Fibroblast of the aortic adventitia (primary cell): ENCODE measurements at places on chromosomes 11 and 22. TPM values are rescaled to one million over a fixed set of nuclear protein-coding genes. Genes with fewer than 3 reads are reported as not detected.

- no peak for DNase-seq
Measured at GRCh38 chr11:90251599-90251998, 28.8 kb upstream of the CHORDC1 start.

DNA sequence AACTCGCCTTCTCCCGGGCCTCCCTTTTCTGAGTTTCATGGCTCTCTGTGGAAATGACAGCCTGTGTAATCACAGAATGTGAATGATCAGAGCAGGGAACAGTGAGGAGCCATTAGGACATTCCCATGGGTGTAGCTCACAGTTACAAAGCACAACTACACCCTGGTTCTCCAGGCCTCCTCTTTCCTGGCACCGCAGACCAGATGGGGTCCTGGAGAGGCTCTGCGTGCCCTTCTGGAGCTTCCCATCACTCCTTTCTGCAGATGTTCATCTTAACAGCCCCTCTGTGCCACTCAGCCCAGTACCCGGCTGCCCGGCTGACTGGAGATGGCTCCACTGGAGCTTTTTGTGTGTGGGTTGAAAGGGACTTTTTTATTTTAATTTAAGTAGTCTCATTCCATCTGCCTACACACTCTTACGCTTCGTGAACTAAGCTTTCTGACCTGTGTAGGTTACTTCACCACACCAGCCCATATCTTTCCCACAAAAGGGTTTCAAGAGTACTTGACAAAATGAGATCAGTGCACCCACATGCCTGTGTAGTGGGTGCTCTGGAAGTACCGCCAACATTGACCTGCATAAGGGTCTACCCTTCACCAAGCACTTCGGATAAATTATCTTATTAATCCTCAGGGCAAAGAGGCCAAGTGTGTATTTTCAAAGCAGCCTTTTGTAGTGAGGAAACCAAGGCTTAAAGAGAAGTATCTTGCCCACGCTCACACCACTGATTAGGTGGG lies 29.8 kb downstream of the SREBF2 start:
- no peak for DNase-seq

DNA sequence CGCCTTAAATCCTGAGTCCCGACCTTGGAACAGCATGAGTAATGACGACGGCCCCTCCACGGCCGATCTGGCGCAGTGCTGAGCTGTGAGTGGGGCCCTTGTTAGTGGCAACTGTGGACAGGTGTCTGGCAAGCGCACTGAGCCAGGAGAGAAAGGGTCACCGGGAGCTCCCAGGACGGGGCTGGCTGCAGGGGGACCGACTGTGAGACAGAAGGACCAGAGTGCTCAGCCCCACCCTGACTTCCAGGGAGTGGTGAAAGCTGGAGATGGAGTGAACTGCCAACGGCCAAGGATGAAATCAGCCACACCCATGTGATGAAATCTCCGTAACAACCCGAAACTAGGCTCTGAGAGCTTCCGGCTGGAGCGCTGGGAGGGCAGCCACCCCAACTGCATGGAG lies 228.6 kb downstream of the BRD1 start:
- DNase-seq: no peak

DNA sequence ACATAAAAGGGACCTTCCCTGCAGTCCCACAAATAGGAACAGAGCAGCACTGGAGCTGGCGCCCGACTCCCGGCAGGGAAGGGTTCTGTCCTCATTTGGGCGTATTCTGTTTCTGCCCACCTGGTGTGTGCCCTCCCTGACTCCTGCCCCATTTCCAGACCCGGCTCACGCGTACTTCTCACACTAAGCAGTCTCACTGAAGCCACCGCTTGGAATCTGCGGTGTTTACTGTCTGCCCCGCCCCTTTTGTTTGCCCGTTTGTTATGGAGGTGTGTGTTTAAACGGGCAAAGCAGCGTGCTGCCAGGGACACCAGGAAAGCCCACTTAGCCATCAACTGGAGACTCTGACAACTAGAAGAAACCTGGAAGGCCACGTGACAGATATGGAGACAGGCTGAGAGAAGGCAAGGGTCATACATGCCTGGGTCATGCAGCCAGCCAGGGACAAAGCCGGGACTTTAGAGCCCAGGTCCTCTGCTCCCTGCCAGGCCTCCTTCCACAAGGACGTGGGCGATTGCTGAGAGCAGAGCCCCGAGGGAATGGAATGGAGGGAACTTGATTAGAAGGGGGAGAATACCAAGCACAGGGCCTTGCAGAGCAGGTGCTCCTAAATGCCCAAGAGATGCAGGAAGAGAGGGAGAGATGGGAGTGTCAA lies 8.7 kb upstream of the EFCAB6 start:
- DNase-seq: no peak

GRCh38 chr22:44142421-44143104 lies 38.2 kb upstream of the PARVG start:
- no peak for DNase-seq

GRCh38 chr11:3022300-3022967 lies 30.3 kb upstream of the NAP1L4 start:
- peak; percentile 74 for DNase-seq

DNA sequence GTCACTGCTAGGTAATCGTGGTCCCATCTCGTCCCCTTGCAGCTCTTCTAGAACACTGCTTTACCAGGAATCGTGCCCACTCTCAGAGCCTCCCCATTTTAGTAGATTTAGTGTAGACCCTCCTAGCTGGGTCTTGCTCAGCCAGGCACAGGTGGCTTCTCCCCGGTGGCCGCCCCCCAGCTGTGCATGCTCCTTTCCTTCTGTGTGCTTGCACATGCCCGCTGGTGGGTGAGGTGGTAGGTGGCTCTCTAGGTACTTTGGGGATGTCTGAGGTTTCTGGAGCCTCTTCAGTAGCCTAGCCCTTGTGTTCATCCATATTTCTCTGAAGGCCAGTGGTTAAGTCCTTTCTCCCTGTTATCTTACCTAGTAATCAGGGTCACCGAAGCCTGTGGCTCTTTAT lies 5.6 kb downstream of the TUB start:
- DNase-seq: no peak

DNA sequence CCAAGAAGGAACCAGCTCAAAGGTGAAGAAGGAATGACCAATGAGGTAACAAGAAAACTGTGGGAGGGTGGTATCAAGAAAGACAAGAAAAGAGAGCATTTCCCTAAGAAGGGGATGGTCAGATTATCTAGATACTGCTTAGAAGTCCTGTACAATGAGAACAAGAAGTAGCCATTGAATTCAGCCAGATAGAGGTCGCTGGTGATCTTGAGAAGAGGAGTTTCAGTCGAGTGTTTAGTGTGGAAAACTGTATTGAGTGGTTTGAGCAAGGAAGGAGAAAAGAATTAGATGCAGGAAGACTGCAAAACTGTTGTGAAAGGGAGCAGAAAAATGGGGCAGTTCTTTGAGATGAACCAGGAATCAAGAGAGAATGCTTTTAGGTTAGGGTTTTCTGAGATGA lies 74.6 kb upstream of the FAT3 start:
- DNase-seq: no peak

GRCh38 chr11:16936643-16937042 lies 77.6 kb downstream of the PLEKHA7 start:
- no peak for DNase-seq

DNA sequence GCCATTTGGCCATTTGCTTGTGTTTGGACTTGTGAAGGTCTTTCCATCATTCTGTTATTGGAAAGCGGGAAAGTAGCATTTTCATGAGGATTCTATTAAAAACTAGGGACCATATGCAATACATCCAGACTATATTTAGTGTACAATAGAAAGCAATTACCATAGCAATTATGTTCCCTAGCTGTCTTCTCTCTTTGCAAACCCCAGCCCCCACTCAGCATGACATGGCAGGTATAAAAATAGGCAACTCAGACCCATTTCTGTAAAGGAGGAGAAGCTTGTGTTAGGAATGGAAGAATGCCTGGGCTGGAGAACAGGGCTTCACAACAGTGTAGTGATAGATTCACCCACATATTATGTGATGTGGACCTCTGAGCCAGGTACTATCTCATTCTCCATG lies 12.4 kb downstream of the OR51B6 start:
- no peak for DNase-seq

- no peak for DNase-seq
Measured at GRCh38 chr22:44869196-44869595, 116.8 kb downstream of the ARHGAP8 start.

DNA sequence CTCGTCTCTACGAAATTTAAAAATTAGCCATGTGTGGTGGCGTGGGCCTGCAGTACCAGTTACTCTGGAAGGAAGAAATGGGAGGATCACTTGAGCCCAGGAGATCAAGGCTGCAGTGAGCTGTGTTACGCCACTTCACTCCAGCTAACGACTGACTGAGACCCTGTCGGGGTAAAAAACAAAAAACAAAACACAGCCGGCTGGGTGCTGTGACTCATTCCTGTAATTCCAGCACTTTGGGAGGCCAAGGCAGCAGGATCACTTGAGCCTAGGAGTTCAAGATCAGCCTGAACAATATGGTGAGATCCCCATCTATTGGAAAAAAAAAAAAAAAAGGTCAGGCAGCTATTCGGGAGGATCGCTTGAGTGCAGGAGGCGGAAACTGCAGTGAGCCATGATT lies 2.4 kb downstream of the PAFAH1B2 start:
- peak; percentile 20 for DNase-seq

DNA sequence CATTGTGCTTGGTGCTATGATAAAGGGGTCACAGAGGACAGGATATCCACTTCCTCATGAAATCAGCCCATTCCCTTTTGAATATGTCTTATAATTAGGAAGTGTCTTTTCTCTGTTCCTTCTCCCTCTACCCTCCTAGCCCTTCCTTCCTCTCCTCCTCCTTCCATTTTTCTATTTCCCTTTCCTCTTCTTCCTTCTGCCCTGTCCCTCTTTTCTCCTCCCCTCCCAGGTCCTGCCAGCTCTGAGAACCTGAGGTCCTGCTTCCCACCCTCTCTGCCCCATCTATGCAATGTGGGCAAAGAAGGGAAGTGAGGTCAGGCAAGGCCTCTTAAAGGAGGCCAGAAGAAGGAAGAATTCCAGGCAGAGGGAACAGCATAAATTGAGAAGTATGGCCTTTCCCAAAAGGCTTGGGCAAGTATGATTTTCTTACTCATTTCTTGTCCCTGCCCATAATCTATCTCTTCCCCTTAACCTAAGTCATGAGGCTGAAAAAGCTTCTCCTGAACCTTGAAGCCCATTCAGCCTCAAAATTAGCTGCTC lies 7.7 kb upstream of the UBASH3B start:
- DNase-seq: no peak

DNA sequence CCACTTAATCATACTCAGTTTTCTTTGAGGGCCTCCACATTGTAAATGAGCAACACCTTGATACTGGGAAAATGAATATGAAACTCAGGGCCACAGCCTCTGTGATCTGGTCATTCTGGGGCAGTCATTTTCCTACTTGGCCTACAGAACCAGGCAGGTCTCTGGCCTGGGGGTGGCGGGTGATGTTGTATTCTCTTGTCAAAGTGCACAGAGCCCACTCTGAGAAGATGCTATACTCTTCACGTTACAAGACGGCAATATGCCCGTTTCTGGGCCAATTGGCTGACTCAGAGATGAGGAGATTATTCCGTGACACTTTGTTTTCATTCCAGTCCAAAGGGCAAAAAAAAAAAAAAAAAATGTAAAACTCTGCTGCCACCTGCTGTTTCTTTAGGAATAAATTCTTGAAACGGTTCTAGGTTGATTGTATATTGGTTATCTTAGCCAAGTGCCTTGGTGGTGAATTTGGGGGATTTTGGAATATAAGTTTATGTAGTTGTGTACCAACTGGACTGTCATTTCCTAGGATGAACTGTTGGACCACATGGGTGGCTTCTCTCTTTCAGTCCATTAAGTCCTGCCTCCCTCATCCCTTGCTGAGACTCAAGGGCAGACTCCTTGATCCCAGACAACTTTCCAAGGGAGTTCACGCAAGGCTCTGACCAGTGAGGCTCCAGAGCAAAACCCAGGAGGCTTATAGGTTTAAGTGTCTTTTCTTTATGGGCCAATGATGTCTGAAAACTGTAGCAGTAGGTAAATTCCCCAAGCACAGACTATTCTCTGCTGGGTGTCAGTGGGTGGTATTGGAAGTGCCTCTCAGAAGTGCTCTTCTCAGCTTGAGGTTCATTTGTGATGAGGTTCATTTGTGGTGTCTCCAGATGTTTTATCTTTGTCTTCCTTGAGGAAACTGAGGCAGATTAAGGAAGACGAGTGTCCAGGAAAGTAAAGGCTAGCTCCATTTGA lies 18.2 kb downstream of the ADM start:
- peak; percentile 94 for DNase-seq

DNA sequence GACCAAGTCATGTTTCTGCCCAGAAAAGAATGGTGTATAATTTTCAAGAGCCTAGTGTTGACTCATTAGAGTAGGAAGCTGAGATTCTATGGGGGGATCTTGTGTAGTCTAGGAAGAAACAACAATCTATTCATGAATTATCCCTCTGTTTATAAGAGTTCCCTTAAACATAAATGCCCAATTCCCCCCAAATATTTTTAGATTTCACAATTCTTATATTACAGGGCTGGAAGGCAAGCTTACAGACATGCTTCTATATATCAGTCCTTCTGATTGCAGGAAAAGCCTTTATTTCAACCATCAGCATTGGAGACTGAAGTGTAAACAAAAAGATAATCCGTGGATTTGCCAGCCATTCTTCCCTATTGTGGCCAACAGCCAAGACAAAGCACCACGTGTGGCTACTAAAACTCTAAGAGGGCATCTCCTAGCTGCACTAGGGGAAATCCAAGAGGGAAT lies 71.4 kb downstream of the NAT10 start:
- DNase-seq: no peak

GRCh38 chr11:35218956-35219355 lies 80.0 kb downstream of the CD44 start:
- DNase-seq: peak; percentile 47

DNA sequence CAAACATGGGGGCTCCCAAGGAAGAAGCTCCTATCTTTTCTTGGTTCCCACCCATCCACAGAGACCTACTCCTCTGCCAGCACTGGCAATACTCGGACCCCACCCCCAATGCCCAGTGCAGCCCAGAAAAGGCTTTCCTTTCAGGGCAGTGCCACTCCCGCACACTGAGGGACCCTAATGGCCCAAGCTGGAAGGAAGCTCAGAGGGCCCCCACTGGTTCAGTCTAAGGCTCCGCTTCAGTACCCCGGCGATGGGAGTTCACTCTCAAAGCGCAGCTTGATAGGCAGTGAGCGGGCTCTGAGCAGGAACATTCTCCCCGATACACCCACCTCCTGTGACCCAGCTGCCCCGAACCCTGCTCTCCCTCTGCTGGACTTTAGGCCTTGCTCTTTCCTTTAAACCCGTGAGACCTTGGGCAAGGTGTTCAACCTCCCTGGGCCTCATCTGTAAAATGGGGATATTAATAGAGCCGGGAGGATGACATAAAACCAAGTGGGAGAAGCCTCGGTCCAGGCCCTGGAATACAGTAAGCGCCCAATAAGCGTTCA lies 48.4 kb downstream of the CHRDL2 start:
- no peak for DNase-seq

The MS4A6A gene
- not detected in 2 replicates for total RNA-seq

The OR8G1 gene
- not detected in 2 replicates for total RNA-seq

The TTC36 gene
- total RNA-seq: 0.81 TPM in 1 of 2 replicates, not detected in the other

The PANX3 gene
- total RNA-seq: not detected in 2 replicates

The MPZL2 gene
- 0.36 and 1.1 TPM in 2 replicates for total RNA-seq

The KCNJ1 gene
- 0.25 TPM in 1 of 2 replicates, not detected in the other for total RNA-seq

The EXPH5 gene
- 0.72 and 1.1 TPM in 2 replicates for total RNA-seq

The OR5P2 gene
- not detected in 2 replicates for total RNA-seq

The RNF215 gene
- total RNA-seq: 9.1 and 13.0 TPM in 2 replicates

The EMID1 gene
- 0.08 TPM in 1 of 2 replicates, not detected in the other for total RNA-seq

The NXF1 gene
- total RNA-seq: 27.8 and 77.6 TPM in 2 replicates

The RASD2 gene
- total RNA-seq: 0.09 TPM in 1 of 2 replicates, not detected in the other

The P2RY2 gene
- total RNA-seq: 0.18 TPM in 1 of 2 replicates, not detected in the other

The USH1C gene
- not detected in 2 replicates for total RNA-seq
